Left ventricle myocardium inferior (tissue), 1 donor: ENCODE measurements at places on chromosomes 1 and 21.

- DNase-seq, result no peak
These were observed 306.2 kb downstream of the PTPRU start for GRCh38 chr1:29542548-29542947.

- DNase-seq, result peak; percentile 71
These were observed 1.7 kb downstream of the IRF2BP2 start for GRCh38 chr1:234608025-234608910.

- peak; percentile 33 for DNase-seq
These were observed 5.3 kb downstream of the COL18A1 start for GRCh38 chr21:45410151-45410864.

DNA sequence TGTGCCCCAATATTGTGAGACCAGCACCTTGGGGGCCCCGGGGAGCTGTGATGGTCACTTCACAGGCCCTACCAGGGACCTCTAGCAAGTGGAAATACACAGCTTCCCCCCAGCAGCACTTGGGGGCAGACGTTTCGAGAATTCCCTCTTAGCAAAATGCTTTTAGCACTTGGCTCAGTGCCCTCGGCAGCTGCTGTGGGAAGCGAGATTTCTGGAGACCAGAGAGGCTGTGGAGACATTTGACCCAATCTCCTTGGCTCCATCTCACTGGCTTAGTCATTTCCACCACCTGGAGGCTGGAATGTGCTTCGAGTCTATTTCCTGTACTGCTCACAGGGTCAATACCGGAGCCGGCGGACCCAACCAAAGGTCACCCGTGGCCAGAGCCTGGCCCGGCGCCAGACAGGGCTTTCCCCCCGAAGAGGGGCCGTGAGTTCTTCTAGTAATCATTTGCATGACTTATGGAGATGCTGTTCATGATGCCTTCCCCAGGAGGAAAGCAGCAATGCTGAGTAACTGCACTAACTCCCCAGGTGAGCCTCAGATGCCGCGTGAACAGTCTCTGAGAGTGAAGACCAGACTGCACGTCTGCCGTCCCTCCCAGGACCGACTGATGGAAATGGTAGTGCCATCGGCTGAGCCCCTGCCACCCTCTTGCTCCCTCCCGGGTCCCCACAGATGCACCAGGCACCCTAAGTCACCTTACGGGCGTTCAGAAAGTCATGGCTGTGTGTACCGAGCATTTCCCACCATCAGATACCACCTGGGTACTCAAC lies 4.4 kb upstream of the C2CD2 start:
- peak; percentile 75 for DNase-seq

DNA sequence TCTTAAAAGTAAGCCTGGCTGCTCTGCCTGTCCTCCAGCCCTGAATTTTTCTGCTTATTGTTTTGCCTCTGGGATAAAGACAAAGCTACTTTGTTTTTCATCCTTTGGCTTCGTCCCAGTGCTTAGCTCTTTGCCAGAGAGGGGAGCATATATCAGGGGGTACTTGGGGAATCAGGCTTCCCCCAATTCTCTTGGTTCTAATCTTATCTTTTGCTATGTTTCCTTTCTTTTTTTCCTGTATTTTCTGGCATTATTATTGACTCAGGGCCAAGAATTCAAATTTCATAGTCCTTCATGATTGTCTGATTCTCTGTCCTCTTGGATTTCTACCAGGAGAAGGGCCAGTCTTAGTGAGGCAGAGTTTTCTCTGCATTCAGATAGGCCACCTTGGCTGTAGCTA lies 51.2 kb downstream of the GIPC2 start:
- no peak for DNase-seq

GRCh38 chr1:11412141-11412540 lies 66.8 kb upstream of the DISP3 start:
- DNase-seq, result no peak

- DNase-seq, result no peak
These were observed 363.4 kb downstream of the PDE4B start for GRCh38 chr1:66156144-66156543.

- no peak for DNase-seq
These were observed 198.4 kb upstream of the RGS18 start for GRCh38 chr1:191959856-191960255.

- no peak for DNase-seq
These were observed 1.4 kb downstream of the ATP5PO start for GRCh38 chr21:33914188-33914587.

DNA sequence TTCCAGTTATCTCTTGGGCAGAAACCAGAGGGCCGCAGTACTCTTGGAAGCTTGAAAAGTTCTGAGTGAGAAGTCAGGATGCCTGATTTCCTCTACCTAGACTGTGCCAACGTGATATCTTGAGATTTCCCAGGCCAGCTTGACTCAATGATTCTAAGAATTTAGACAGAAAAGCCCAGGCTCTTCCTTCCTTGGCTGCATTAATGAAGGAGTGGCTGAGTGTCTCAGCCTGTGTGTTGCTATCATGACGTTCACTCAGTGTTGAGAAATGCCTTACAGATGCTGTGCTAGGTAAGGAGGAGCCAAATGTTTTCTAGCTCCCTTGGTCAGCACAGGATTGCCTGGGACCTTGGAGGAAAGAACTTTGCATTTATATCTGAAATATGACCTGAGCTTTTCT lies 454.1 kb upstream of the USP24 start:
- DNase-seq, result no peak

- no peak for DNase-seq
These were observed 388.8 kb upstream of the RUNX1 start for GRCh38 chr21:35437941-35438340.

- DNase-seq, result no peak
These were observed 44.1 kb downstream of the GPR3 start for GRCh38 chr1:27436204-27437159.

DNA sequence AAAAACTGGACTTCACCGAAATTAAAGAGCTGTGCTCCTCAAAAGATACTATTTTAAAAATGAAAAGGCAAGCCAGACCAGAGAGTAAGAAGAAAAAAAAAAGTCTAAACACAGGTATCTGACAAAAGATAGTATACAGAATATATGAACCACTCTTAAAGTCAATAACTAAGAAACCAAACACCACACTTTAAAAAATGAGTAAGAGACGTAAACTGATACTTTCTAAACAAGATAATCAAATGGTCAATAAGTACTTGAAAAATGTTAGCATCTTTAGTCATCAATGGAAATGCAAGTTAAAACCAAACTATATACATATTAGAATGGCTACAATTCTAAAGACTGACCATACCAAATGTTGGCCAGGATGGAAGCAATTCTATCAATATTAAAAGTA lies 77.6 kb downstream of the EVI5 start:
- no peak for DNase-seq

DNA sequence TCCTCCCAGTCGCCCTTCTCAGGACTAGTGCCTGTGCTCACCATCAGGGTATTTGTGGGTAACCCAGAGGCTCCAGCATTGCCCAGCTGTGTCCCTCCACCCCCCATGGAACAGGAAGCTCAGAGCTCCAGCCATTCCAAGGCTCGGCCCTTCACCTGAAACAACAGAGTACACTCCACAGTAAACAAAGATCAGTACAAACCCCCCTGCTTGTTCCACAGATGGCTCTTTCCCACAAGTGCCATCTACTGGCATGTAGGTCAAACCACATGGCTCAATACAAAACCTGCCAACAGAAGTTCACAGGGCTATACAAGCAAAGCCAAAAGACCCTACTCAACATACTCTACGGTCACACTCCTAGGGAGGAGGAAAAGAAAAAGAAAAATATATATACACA lies 258.7 kb downstream of the AGBL4 start:
- no peak for DNase-seq
